ENCODE measurements at places on chromosomes 2 and 18.

DNA sequence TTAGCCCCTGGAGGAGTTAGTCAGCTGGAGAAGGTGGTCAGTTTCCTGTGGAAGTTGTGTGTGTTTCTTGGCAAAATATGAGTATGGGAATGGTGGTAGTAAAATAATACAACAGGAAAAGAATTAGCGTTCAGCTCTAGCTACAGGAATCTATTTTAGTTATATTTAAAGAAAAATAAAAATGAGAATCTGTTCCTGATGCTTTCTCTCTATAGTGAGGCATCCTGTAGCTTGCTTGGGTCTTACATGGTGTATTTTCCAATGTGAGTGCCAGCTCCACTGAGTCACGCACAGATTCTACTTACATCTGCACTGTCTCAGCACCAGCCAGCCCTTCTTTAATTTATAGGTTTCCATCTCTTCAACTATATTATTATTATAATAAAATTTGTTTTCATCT lies 132.2 kb downstream of the BIRC6 start:
- no peak for DNase-seq

- no peak for DNase-seq
Measured at GRCh38 chr2:50476174-50476573, 555.8 kb downstream of the NRXN1 start.

DNA sequence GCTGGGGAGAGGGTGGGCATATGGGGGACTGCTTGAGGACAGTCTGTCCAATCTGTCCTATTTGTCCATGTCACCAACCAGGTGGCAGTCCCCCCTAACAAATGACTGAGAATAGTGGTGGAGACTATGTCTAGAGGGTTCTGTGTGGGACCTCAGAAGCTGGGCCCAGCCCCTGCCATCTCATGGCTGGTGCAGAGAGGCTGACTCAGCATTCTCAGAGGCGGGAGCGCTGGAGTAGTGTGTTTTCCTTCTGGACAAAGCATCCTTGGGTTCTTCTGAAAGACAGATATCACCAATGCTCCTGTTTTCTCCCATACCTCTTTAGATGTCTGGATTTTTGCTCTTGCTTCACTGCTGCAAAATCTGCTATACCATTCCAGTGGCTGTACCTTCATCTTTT lies 44.1 kb upstream of the SP140L start:
- no peak for DNase-seq

DNA sequence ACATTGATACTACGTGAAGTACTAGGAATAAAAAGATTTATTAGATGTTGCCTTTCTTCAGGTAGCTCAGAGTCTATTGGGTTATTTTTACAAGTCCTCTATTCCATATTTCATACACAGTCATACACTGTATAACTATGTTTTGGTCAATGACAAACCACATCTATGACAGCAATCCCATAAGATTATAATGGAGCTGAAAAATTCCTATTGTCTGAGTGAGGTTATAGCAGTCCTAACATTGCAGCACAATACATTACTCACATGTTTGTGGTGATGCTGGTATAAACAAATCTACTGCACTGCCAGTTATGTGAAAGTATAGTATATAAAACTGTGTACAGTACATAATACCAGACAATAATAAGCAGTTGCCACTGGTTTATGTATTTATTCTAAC lies 595.1 kb downstream of the MBD2 start:
- no peak for DNase-seq

- no peak for DNase-seq
Measured at GRCh38 chr2:175353275-175353674, 171.8 kb upstream of the ATP5MC3 start.

- DNase-seq, result no peak
Measured at GRCh38 chr18:53800171-53800570, 424.3 kb downstream of the MBD2 start.

DNA sequence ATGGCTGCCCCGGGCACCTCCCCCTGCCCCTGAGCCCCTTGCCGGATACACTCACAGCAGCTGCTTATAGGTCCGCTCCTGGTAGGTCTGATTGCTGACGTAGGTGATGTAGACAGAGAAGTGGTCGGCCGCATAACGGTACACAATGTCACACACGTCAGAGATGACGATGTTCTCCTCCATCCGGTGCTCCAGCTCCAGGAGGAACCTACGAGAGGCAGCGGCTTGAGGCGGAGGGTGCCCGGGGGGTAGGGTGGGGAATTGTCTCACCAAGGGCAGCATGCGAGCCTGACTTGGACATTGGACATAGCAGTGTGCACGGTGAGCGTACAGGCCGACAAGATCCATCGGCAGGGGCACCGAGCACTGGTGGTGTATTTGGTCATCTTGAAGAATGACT lies 22.8 kb downstream of the SNORC start:
- DNase-seq, result no peak

DNA sequence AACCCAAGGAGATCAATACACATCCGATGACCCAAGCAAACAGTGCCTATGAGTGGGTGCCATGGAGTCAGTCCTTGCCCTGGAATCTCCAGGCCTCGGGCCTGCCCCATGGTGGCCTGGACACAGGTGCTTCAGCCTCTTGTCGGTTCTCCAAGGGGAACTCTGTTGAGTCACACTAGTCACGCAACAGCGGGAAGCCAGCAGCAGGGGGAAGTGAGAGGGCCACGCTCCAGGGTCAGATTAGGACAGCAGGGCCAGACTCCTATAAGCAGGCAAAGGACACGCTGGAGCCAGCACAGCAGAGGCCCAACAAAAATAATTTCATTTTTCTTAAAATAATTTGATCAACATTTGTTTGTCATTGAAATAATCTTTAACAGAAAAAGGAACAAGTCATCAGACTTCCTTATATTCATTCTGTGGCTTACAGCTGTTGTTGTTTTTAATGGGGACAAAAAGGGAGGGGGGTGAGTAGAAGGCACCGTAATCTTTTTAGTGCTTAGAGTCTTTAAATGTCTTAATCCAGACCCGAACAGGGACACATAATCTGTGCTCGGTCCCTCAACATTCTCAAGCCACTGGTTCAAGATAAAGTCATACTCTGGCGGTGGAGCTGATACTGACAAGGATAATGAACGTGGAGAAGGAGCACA lies 16.4 kb upstream of the ARMC9 start:
- peak; percentile 92 for DNase-seq

GRCh38 chr2:240557808-240558207 lies at the start of gene ANKMY1:
Gene ANKMY1, minus strand, starts transcription at chr2:240557988. Its CDS starts 653 bp downstream, at chr2:240557335.
- DNase-seq, result peak; percentile 72

DNA sequence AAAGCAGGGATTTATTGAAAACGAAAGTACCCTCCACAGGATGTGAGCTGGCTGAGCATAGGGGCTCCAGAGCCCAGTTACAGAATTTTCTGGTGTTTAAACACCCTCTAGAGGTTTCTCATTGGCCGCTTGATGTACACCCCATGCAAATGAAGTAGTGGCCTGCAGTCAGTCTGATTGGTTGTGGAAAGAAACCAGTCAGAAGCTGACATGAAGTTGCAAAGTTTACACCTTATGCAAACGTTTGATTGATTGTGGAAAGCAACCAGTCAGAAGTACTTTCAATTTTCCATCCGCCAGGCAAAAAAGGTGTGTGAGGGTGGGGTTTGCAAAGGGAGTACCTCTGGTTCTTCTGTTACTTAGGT lies 62.3 kb downstream of the VWA3B start:
- no peak for DNase-seq

DNA sequence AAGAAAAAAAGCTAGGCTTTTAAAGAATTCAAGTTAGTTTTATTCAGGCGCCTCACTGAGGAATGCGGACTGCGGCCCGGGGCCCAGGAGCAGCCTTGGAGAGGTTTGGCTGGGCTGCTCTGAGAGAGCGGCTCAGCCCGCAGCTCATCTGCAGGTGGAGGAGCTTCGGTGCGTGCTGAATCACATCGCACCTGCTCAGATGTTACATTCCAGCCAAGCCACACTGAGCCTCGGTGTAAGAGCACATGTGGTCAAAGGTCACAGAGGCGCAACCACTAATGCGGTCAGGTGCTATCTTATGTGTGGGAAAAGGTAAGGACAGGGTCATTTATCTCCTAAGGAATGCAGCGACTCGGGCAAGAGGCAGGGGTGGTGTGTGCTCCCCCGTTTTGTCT lies 17.1 kb upstream of the CNDP1 start:
- no peak for DNase-seq

DNA sequence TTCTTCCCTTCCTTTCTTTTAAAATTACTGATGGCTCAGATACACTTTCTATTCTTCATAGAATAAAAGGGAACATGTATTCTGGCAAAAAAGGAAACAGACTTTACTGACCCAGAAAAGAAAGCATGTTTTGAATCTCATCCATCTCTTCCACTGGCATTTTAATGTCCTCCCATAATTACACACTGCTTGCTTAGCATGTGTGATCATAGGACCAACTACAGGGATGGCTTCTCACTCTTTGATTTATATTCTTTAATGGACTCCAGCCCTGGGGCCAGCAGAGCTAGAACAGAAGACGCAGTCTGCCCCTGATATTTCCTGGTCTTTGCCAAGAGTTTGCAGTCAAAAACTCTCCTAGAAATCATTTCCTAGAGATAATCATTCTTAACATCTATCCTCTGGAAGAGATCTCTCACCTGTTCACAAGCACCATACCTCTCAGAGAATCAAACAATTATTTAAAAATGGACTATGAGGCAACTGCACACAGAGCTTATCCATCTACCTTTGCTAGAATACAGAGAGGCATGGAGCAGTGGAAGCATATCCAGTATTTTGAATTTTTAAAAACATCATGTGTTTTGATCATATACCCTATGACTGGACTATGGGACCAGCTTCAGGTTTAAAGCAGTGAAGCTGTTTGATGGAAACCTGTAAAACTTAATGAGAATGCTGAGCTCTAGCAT lies 429.1 kb downstream of the NRXN1 start:
- DNase-seq, result no peak

Measured in inflammatory macrophage treated with lipopolysaccharide for 1 hour (primary cell).